ENCODE measurements at places on chromosomes 4 and X.
A peak's percentile ranks its signal among the peaks of the same experiment; 100 is the strongest.

GRCh38 chr4:116223040-116223732 lies 862.2 kb downstream of the TRAM1L1 start:
- no peak for DNase-seq

DNA sequence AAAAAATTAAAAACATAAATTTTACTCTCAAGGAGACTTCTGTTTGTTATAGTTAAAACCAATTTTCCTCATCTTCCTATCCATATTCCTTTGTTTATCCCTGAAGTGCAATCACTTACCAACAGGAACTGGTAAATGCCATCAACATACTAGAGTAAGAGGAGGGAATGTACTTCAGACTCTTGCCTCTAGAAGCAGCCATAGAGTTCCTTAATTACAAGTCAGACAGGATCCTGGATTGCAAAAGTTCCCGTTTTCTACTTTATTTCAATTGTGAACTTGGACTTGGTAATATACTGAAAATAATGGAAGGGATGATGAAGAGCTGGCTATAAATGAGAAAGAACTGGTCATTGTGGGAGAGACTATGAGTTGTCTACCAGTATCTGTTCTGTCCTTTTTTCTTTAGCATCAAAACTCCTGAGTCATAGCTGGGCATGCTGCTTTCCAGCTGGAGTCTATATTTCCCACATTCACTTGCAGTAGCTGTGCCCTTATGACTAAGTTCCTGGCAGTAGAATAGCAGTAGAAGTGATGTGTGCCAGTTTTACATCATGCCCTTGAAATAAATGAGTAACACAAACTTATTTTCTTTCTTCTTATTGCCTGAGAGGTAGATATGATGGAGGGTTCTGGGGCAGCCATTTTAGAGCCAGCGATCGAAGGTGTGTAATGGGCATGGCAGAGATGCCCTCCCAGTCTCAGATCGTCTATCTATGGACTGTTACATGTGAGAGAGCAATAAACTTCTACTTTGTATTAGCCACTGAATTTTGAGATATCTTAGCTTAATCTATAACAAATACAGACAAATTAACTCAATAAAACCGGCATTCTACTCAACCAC lies 26.8 kb upstream of the SPARCL1 start:
- peak; percentile 5 for DNase-seq

DNA sequence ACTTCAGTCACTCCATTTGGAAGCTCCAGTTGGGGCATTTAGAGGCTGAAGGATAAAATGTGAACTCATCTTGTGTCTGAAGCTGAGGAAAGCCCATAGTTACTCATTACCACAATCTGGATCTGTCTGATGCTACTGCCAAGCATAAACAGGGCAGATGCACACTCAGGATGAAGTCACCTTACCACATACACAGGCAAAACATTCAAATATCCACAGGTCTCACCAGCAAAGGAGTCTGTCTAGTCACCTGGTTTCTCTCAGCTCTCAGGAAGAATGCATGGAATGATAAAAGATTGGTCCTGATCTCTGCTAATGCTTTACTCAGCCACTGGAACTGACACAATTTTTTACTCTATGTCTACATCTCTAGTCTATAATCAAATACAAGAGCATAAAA lies 13.0 kb upstream of the ODAPH start:
- no peak for DNase-seq

DNA sequence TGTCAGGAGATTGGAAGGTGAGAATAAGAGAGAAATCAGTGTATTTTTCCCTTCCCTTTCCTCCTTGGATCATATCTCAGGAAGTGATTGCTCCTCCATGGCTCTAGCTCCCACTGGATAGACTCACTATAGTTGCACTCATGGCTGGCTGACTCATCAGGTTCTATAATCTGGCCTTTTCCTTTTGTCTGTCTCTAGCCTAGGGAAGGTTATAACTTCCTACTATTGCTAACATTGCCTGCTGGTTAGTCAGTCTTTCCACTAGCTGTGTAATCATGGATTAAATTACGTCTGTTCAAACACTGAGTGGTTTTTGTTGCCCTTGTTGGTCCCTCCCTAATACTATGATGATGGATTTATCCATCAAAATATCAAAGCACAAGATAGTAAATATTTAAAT lies 195.5 kb upstream of the VEGFC start:
- no peak for DNase-seq

- no peak for DNase-seq
Measured at GRCh38 chr4:164606478-164606877, 147.5 kb upstream of the SMIM31 start.

GRCh38 chr4:13891544-13891939 lies 264.0 kb upstream of the BOD1L1 start:
- DNase-seq, result no peak

DNA sequence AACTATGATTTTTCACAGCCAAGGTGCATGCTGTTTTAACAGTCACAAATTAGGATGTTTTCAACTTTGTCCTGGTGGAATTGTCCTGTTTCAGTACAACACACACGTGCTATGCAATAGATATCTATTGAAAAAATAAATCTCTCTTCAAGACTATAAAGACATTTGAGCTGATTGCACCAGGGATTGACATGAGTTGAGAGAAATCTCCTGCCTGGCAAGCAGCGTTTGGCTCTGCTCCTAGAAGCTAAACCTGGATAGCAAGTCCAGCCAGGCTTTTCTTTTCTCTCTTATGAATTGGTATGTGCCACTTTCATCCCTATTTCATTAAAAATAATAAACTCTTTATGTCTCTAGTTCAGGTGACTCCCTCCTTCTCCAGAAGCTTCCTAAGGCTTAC lies 16.6 kb upstream of the NPNT start:
- no peak for DNase-seq

DNA sequence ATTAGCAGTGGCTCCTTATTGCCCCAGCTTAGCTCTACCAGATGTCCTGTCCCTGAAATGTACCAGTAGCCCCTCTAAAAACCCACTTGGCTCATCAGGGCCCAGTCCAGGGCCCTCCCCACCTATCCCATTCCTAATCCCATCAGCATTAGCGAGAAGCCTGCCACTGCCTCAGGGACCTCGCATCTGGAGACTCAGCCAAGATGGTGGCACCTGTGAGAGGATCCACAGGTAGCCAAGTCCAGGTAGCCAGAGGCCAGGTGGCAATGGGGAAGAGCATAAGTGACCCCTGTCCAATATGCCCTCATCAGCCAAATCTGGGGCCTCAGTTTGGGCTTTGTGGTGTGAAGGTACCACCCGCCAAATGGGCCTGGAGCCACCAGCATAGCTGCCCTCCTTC lies 97.7 kb downstream of the MAMLD1 start:
- DNase-seq, result no peak

GRCh38 chr4:75555294-75556164 lies at the start of gene ODAPH:
TSS of gene ODAPH (plus strand) at chr4:75556066. CDS start at chr4:75556083, 17 bp downstream.
- no peak for DNase-seq

GRCh38 chr4:147582386-147583060 lies 34.7 kb upstream of the TMEM184C start:
- DNase-seq, result no peak

GRCh38 chr4:11634283-11634682 lies 205.6 kb upstream of the HS3ST1 start:
- DNase-seq, result no peak

Data from hematopoietic multipotent progenitor cell treated with erythropoietin and hydrocortisone succinate and interleukin-3 and kit ligand, for 8 days (in vitro differentiated cells).